ENCODE measurements at places on chromosomes 1 and 21.

- DNase-seq, result no peak
Measured at GRCh38 chr1:192937128-192937527, 122.0 kb downstream of the UCHL5 start.

DNA sequence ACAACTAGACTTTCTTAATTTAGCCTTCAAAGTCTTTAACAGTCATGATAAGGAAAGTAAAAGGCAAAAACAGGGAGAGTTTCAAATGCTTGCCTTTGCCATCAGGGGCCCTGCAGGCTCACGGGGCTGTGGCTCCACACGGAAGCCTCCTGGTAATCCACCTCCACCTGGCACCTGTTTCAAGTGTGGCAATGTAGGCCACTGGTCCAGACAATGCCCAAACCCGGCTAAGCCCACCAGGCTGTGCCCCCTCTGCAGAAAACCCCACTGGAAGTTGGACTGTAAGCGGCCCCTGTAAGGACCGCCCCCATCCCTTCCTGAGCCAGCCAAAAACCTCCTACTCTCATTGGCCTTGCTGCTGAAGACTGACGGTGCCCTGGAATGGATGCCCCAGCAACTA is 32.5 kb downstream of the VN1R5 start:
- DNase-seq, result no peak

DNA sequence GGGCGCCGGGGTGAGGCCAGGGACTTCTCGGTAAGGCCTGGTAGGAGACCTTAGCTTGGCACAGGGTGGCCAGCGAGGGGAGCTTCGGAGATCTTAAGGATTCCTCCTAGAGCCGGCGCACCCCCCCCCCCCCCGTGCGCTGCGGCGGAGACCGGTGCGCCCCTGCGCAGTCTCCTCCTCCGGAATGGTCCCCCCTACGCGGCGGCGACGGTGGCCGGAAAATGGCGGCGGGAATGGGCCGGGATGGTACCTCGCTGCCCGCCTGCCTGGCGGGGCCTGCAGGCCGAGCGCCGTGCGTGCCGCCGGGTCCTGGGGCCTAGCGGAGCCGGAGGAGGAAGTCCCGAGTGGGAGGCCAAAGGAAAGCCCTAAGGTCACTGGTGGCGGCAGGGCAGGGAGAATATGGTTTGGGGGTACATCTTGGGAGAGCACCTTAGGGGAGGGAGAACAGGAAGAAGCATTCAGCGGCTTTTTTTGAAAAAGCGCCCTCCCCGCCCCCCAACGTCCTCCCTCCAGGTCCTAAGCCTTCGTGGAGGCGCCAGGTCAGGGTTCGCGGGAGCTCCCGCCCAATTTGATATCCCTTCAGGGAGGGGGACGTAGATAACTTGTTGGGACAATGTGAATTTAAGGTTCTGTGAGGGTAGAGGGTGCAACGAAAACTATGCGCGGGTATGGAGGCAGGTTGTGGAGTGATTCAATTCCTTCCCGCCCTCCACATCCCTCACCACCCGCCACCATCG is 429 bp downstream of the SRRM1 start:
- DNase-seq, result no peak

DNA sequence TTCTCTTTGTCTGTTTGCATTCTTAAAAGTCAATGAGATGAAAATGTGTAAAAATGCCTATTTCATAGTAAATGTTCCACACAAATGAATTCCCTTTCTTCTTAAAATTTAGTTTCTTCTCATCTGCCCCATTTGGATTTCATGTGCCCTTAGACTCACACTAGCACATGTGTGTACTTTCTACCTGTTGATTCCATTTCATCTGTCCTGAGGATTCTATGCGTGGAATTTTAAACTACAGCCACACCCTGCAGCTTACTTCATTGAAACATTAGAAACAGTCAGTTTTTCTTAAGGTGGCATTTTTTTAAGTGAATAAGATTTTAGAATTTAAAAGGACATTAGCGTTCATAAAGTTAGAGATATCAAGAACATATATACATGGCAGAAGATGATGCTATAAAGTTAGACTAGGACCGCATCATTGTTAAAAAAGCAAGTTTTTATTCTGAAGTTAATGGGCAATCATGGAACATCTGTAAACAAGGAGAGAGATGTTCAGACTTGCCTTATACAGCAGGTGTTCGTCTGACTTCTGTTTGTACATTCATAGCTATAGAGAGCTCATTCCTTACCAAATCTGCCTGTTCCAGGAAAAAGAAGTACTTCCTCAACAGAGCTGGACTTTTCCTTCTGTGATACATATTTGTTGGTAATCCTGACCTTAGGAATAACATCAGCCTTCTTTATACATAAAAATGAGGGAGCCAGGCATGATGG is 3.9 kb upstream of the TUT4 start:
- no peak for DNase-seq

GRCh38 chr1:72637593-72637992 is 355.3 kb upstream of the NEGR1 start:
- DNase-seq, result no peak

DNA sequence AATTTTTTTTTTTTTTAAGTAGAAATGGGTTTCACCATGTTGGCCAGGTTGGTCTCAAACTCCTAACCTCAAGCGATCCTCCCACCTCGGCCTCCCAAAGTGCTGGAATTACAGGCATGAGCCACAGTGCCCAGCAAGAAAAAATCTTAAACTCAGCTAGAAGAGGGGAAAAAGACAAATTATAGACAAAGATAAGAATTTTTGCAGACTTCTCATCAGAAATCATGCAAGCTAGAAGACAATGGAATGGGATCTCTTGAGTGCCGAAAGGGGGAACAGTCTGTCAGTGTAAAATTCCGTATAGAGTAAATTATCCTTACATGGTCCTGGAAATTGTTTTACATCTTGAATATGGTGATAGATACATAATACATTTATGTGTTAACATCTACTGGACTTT is 294.4 kb downstream of the CAMTA1 start:
- DNase-seq, result no peak

DNA sequence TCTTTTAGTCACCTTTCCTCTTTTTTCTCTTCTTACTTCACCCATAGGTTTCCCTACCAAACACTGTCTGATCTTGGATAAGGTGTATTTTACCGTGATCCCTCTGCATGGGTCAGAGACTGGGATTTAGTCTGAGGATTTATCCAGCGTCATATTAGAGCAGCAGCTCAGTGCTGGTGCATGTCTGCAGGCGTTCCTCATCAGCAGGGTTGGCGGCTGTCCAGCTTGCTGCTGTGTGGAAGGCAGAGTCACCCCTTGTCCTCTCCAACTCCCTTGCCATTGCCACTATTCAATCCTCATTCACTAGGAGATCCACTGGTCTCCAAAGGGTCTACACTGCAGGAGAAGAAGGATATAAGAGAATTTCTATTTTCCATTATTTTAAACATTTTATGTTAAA is 7.3 kb upstream of the FAM78B start:
- no peak for DNase-seq

- DNase-seq, result no peak
Measured at GRCh38 chr1:14954210-14954609, 199.3 kb upstream of the TMEM51 start.

- no peak for DNase-seq
Measured at GRCh38 chr1:160070243-160071163, 543 bp upstream of the KCNJ10 start.

- no peak for DNase-seq
Measured at GRCh38 chr1:76494807-76495206, 372.5 kb upstream of the ST6GALNAC5 start.

DNA sequence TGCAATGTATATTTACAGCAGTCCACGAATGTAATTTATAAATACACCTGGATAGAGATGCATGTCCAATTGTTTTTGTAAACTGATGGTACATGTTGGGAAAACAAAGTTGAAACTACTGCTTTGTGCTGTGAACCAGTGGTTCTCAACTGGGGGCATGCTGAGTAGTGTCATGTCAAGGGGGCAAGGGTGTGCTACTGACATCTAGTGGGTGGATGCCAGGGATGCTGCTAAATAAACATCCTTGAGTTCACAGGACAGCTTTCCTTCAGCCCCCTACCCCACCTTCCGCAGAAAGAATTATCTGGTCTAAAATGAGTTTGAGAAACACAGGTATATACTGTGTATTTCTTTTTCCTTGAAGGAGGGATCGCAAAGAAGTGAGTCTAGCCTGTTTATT is 95.9 kb downstream of the RASAL2 start:
- DNase-seq, result no peak

- DNase-seq, result no peak
Measured at GRCh38 chr1:103509250-103509649, 16.2 kb upstream of the RNPC3 start.

DNA sequence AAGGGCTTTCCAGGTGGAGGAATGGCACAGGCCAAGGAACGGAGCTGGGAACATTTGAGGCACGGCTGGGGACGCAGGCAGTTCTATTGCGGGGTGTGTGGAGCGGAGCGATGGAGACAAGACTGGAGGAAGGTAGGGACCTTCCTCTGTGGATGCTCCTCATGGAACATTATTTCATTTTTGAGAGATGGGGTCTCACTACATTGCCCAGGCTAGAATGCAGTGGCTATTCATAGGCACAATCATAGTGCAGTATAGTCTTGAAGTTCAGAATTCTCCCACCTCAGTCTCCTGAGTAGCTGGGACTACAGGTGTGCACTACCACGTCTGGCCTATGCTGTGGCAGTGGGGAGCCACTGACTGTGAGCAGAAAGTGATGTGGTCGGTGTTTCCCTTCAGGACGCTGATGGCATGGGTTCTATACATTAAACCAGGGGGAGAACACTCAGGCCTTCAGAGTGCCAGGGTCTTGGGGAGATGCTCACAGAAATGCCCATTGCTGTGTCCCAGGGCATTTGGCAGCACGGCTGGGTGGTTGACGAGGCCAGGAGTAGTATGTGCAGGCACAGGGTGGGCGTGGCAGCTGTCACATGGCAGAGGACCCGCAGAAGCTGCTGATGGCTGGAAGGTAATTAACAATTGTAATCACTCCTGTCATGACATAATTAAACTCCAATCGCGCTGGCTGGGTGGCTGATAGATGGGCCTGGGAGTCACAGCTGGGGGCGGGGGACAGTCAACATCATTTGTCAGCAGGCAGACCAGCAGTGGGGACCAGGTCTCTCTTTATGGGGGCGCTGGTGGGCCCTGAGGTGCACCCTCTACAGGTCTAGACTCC is 40.8 kb upstream of the ACOT11 start:
- DNase-seq, result no peak

DNA sequence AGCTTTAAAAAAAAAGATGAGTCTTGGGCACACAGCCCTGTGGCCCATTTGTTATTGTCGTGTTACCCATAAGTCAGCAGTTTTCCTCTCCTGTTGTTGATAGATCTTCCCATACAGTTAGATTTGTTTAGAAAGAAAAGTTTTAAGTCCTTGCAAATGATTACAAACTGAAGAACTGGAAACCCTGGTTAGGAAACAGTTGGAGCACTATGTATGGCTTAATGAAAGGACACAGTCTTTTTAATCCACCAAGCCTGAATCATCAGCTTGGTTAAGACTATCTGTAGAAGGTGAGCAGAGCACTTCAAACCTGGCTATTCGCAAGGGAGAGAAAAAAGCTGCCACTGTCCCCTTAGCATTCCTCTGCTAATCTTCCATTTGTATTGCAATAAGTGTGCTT is 241.0 kb downstream of the DISC1 start:
- DNase-seq, result peak; percentile 10

- no peak for DNase-seq
Measured at GRCh38 chr1:109188781-109189180, 24.9 kb upstream of the SARS1 start.

GRCh38 chr1:65264197-65264929 is 45.0 kb upstream of the DNAJC6 start:
- peak; percentile 40 for DNase-seq

DNA sequence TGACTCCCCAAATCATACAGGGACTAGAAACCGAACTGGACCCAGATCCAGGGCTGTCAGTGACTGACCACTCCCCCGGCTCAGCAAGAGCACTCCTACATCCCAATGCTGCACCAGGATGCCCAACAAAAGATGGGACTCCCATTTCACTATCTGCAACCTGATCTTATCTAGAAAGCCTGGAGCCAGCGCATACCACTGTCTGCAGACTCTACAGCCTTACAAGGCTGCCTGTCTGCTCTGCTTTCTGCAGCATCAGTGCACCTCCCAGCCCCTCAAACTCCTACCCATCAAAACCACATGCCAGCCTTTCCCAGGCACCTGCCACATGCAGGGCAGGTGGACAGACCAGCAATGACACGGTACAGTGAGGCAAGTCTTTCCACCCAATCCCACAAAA is 52.2 kb downstream of the SSBP3 start:
- DNase-seq, result no peak

DNA sequence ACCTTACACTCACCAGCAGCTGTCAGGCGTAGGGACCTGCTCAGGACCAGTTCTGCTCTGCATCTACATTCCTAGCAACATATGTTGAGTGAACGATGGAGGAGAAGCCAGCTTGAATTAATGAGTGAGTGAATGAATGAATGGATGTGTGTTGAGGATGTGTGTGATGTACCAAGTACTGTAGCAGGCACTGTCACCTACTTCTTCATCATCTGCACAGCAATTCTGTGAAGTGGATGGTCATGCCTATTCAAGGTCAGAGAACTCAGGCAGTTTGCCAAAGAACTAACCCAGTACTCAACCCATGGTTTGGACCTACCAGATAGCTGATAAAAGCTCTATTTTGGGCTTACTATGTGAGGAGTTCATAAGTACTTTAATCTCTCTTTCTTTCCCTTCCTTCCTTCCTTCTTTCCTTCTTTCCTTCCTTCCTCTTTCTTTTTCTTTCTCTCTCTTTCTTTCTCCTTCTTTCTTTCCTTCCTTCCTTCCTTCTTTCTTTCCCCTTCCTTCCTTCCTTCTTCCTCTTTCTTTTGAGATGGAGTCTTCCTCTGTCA is 56.9 kb downstream of the ATP1A1 start:
- no peak for DNase-seq

DNA sequence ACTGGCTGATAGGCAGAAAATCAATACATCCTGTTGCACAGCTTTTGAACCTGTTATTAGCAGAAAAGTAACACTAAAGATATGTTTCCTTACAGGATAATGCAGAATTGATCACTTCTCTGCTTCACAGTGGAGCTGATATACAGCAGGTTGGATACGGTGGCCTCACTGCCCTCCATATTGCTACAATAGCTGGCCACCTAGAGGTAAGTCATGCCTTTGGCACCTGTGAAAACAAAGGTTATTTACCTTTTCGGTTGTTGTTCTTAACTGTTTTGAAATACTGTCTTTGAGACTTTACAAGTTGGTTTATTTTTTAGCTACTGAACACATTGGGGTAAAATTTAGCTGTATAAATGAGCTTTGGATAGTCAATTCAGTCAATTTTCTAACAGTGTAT is 36.3 kb downstream of the TNNI3K start:
- no peak for DNase-seq

DNA sequence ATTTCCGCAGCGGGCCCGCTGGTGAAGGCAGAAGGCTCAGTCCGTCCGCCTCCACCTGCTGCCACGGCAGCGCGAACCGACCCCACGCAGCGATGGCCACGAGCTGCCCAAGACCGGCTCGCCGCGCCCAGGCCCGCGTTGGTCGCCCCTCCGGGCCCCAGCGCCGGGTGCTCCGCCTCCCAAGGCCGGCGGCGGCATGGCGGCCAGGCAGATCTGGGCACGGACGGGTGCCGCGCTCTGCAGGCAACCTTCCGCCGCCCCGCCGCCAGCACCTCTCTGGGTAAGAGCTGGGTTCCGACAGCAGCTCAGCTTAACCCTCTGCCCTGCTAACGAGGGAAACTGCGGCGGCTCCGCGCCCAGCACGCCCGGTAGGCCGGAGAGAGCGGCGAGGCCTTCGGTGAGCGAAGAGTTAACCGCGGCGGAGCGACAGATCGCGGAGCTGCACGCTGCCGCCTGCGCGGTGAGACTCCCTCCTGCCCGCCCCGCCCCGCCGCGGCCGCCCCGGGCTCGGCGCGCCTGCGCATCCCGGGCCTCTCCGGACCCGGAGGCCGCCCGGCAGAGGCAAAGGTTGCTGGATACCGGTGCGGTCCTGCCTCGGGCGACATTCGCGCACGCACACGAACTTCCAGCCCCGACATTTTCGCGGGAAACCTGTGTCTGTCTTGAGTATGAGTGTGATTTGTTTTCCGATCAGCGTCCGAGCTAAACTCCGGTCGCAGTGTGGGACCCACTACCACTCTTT is at the start of gene C1orf53:
Gene C1orf53 (plus strand): TSS at position 177 of the 742 bp plus-strand sequence. CDS start 20 bp downstream, at position 197.
- DNase-seq, result peak; percentile 63
